Diencephalon (tissue), 1 donor: ENCODE measurements at places on chromosomes 6 and 20. TPM values are rescaled to one million over a fixed set of nuclear protein-coding genes. Genes with fewer than 3 reads are reported as not detected.

The MRPL18 gene
- total RNA-seq, result 57.9 TPM

The PRDM1 gene
- 1.8 TPM for total RNA-seq

The PRSS16 gene
- not detected for total RNA-seq

The PDE10A gene
- 213 TPM for total RNA-seq

The EFCAB8 gene
- total RNA-seq, result not detected

The GABRR1 gene
- total RNA-seq, result 0.46 TPM

The HLA-DOB gene
- total RNA-seq, result not detected

The CALHM4 gene
- total RNA-seq, result 0.46 TPM

The MUC22 gene
- not detected for total RNA-seq

The LZTS3 gene
- total RNA-seq, result 36.9 TPM

The TMEM74B gene
- total RNA-seq, result 16.1 TPM

The WFDC2 gene
- total RNA-seq, result 9.0 TPM

The COL20A1 gene
- total RNA-seq, result 3.7 TPM

The DAAM2 gene
- 30.4 TPM for total RNA-seq

The CTCFL gene
- 0.23 TPM for total RNA-seq

The TNNC2 gene
- not detected for total RNA-seq

The TREM2 gene
- total RNA-seq, result 8.5 TPM

The HSPA1B gene
- total RNA-seq, result 176 TPM

The TPX2 gene
- total RNA-seq, result 11.3 TPM

The BTN1A1 gene
- not detected for total RNA-seq

The NHLRC1 gene
- total RNA-seq, result 4.4 TPM

The MUC21 gene
- total RNA-seq, result not detected

The IBTK gene
- total RNA-seq, result 80.0 TPM

The TRIM26 gene
- total RNA-seq, result 21.7 TPM

The HCK gene
- total RNA-seq, result 5.1 TPM

The BMP5 gene
- 5.5 TPM for total RNA-seq
